RPMI7951 (cell line): ENCODE measurements at places on chromosomes 11 and 22. TPM values are rescaled to one million over a fixed set of nuclear protein-coding genes. Genes with fewer than 3 reads are reported as not detected.
A peak's percentile ranks its signal among the peaks of the same experiment; 100 is the strongest.

The MAPK1 gene
- total RNA-seq, result 35.4 and 42.7 TPM in 2 replicates

DNA sequence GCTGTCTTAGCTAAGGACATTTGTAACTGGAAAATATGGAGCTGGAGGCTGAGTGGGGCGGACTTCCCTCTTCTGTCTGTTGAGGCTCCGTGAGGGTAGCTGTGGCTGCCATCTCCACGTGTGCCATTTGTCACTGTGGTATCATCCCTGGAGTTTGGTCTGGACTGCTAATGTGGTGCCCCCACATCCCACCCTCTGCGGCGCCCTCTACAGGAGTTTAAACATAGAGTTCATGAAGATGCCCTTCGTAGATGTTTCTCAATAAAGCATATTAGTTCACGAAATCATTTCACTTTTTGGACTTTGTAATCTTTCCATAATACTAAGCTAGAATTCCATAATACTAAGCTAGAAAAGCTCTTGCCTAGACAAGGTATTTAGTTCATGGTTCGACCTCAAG, 52.4 kb downstream of the TECTA start:
- DNase-seq, result no peak

- no peak for DNase-seq
Measured at GRCh38 chr22:17056058-17056457, 28.7 kb upstream of the IL17RA start.

DNA sequence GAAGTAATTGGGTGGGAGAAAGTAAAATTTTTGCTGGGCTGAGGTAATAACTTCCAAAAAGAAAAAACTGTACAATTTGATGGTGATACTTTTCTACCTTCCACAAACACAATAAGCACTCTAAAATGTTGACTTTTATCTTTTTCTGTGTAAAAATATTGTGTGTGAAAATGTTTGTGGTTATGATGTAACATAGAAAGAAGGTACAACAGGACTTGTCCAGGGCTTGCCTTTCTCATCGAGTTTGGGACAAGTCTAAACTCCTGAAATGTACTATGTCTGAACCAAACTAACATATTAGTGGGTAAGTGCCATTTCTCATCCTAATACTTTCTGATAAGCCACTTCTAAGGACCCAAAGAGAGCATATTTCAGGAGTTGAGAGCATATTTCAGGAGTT, 174.2 kb upstream of the PDGFD start:
- no peak for DNase-seq

DNA sequence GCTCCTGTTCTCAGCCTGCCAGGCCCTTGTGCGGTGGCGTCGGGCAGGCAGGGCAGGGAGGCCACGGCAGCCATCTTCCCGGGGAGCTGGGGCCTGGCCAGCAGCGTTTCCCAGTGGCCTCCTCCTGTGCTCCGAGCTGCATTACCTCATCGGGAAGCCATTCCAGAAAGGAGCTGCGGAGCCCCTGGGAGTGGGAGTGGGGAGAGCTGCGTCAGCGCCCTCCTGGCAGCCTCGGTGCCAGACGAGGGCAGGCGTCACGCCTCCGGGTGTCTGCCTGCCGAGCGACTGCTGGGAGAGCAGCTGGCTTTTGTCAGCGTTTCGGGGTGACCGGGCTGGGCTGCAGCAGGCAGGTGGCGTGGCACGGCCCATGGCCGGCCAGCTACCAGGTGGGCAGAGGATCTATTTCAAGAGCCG, 30.9 kb upstream of the WNT7B start:
- DNase-seq, result no peak

DNA sequence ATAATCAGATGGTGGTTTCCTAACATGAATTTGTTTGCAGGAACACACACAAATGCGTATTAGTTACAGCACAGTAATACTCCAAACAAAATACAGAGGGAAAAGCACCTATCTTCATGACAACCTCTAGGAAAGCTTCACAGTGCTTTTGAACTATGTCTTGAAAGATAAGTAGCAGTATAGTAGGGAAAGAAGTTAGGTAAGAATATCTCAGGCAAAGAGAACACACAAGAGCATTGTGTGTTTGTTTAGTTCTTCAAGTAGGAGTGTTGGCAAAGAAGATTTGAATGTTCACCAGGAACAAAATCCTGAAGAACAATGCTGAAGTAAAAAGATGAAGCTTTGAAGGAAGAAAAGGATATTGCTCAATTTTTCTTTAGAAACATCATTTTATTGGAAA, 54.1 kb downstream of the ANO5 start:
- DNase-seq, result no peak

The EFCAB6 gene
- total RNA-seq, result 0.39 and 0.48 TPM in 2 replicates

The CRYAB gene
- total RNA-seq, result 0.29 TPM in 1 of 2 replicates, not detected in the other

- DNase-seq, result no peak
Measured at GRCh38 chr11:44855493-44855849, 95.2 kb downstream of the TP53I11 start.

The OR2D3 gene
- not detected in 2 replicates for total RNA-seq

GRCh38 chr22:50314081-50314454, 6.6 kb upstream of the PLXNB2 start:
- DNase-seq, result no peak

DNA sequence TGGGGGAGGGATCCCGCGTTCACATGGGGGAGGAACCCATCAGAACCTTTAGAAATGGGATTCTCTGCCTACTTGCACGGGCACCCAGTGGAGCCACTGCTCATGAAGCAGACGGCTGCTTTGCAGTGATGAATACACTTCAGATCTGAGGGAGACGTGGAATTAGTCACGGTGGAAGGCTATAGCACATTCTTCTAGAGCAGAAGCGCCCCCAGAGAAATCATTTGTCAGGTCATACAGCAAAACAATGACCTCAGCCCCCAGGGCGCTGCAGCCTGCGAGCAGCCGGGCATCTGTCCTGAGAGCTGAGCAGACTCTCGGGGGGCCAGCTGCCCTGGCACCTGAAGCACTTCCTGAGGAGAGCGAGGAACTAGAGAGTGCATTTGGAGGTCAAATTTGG, 12.7 kb downstream of the TP53AIP1 start:
- DNase-seq, result peak; percentile 88

The OR2AG1 gene
- not detected in 2 replicates for total RNA-seq

DNA sequence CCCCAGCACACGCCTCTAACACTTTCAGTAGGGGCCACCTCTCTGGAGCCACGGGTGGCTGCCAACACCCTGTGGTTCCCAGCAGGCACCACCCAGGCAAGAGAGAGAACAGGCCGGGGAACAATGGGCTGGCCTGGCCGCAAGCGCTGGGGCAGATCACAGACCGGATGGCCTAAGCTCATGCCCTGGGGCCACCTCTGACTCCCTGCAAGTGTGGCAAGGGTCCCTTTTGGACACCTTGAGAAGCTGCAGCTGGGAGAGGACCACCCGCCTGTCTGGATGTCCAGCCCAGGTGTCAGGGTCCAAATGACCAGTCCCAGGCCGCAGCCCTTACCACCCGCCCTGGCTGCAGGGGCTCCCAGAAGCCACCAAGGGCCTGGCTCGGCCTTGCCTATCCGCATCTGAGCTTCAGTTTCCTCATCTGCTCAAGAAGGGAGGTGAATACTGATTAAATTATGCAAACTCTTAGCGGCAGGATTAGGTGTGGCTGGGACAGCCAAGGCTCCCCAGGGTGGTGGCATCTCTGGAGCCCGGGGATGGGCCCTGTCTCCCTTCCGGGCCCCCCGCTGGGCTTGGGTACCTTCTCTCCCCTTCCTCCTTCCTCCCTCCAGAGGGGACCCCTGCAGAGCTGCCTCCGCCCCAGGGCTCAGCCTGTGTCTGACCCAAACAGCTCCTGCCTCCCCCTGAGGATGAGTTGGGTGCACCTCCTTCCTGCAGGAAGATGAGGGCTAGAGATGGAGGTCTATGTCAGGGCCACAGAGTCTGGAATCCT, 785 bp upstream of the SUSD2 start:
- DNase-seq, result no peak
